ENCODE measurements at places on chromosomes 16 and 17. TPM values are rescaled to one million over a fixed set of nuclear protein-coding genes. Genes with fewer than 3 reads are reported as not detected.

GRCh38 chr17:28760601-28761562, 17.1 kb downstream of the TRAF4 start:
- DNase-seq: no peak

Gene ELMO3
- 9.5 TPM for polyA plus RNA-seq

DNA sequence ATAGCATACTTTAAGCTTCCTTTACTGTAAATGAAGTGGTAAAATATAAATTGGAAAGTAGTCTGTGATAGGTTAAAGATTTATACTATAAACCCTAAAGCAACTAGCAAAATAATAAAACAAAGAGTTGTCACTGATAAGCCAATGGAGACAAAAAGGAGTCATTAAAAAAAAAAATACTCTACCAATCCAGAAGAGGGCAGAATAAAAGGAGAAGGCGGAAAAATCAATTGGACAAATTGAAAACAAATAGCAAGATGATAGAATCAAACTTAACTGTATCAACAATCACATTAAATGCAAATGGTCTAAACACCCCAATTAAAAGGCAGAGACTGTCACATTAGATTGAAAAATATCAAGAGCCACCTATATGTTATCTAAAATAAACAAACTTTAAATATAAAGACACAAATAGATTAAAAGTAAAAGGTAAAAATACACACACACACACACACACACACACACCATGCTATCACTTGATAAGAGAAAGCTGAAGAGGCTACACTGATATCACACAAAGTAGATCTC, 71.8 kb downstream of the CACNG1 start:
- no peak for DNase-seq

- DNase-seq: no peak
Measured at GRCh38 chr17:45221081-45222013, at the start of gene FMNL1. FMNL1 (plus strand) TSS chr17:45221885; CDS start chr17:45222125, 240 bp downstream.

DNA sequence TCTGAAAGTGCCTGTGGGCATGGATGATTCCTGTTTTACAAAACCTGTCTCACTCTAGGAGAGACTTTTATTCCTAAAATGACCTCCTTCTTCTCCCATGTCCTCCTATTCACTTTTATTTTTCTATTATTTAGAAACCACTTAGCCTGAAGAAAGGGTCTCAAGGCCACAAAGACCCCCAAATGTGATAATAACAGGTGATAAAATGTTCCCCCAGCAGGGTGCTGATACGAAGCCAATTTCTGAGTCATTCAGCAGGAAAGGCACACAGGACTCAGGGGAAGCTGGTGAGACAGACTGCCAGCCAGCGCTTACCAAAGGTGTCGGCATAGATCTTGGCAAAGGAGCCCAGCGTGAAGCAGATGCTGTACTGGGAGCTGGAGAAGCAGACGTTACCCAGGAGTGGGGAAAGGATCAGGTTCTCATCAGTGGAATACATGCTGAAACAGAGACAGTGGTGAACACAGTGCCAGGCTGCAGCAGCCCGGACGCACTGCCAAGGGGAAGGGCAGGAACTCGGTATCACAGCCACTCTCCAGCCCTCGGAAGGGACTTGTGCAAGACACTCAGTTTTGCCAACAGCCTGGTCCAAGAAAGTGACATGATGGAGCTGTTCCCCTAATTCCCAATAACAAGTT, 24.6 kb downstream of the HIGD1B start:
- DNase-seq: no peak

GRCh38 chr16:48250520-48251278, 3.4 kb upstream of the ABCC11 start:
- no peak for DNase-seq

Gene KRT15
- 2.8 TPM for polyA plus RNA-seq

Gene ABI3
- 12.2 TPM for polyA plus RNA-seq

Gene ITGA2B
- 6.4 TPM for polyA plus RNA-seq

- no peak for DNase-seq
Measured at GRCh38 chr16:80277182-80277581, 263.6 kb upstream of the DYNLRB2 start.

Gene GAS2L2
- 1.1 TPM for polyA plus RNA-seq

DNA sequence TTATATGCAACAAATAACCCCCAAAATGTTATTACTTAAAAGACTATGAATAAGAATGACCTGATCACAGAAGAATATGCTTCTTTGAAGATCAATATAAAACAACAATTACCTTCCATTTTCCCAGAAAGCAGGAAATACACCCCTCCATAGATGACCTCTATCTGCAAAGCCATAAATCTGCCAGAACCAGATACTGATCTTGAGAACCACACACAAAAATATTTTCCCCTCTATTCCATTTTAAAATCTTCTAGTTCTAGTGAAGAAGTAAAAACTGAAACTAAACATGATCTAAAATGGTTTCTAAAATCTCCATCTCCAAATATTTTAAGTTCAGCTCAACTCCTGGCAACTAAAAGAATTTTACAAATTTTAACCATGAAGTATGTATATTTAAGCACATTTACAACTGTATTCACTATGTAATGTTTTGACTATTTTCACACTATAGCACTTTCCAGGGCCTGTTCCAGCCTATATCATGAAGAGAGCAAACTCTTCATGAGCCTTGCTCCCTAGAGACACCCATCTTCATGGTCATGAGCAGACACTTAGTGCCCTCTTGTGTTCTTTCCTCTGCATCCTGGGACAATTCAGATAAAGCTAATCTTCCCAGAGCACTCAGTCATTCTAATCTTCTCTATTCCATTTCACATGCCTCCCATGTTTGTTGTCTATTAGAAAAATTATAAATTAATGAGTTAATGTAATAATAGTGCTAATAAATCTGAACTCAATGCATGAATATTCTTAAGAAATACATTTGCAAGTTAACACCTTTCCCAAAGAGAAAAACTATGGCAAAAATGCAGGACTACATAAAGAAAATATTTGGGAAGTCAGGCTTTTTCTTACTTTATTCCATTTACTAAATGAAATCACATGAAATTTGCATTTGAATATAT, 87.0 kb downstream of the HELZ start:
- no peak for DNase-seq

All from right lung (tissue), 10 donors.